ENCODE measurements at places on chromosomes 3 and 15. TPM values are rescaled to one million over a fixed set of nuclear protein-coding genes. Genes with fewer than 3 reads are reported as not detected.

Gene NBEAL2
- 221 TPM for total RNA-seq

Gene ACTRT3
- 0.45 TPM for total RNA-seq

Gene CCDC191
- 1.0 TPM for total RNA-seq

Gene EBLN2
- total RNA-seq = 1.1 TPM

Gene NANOGP8
- total RNA-seq = not detected

Gene AQP9
- total RNA-seq = 0.38 TPM

Gene SMCO1
- total RNA-seq = not detected

DNA sequence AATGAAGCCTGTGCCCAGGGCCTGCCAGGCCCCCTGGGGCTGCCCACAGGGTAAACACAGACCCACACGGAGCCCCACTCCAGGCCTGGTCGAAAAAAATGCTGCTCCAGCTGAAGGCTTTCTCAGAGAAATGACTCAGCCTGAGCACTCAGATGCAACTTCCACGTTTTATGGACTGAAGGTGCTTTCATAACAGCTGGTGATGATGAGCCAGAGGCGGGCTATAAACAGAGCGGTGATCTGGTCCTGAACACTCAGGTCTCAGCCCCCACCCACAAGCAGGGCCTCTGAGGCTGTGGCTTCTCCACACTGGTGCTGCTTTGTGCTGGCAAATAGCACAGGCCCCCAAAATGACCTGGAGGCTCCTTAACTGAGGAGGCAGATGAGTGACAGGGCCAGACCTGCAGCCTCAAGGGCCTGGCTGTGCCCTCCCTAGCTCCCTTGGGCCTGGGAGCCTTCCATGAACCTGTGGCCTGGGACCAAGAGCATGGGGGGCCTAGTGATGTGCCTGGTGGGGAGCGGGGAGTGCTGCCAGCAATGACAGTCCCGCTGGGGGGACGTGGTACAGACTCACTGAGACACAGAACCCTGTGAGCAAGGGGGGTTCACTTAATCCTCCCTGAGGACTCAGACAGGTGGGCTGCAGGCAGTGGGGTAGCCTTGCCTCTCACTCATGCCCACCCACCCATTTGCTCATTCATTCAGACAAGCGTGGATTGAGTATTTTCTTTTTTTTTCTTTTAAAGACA is 23.0 kb upstream of the FURIN start:
- H3K36me3 ChIP-seq = no peaks in the 10 kb centered on the region
- H3K27me3 ChIP-seq = no peaks in the 10 kb centered on the region
- H3K27ac ChIP-seq = no peak overlapping the region
- no peaks in the 10 kb centered on the region for H3K4me1 ChIP-seq

GRCh38 chr15:79292011-79292410 is 9.5 kb downstream of the ANKRD34C start:
- no peaks in the 10 kb centered on the region for H3K4me1 ChIP-seq
- H3K27me3 ChIP-seq = no peaks in the 10 kb centered on the region
- no peaks in the 10 kb centered on the region for H3K36me3 ChIP-seq
- DNase-seq = no peak

DNA sequence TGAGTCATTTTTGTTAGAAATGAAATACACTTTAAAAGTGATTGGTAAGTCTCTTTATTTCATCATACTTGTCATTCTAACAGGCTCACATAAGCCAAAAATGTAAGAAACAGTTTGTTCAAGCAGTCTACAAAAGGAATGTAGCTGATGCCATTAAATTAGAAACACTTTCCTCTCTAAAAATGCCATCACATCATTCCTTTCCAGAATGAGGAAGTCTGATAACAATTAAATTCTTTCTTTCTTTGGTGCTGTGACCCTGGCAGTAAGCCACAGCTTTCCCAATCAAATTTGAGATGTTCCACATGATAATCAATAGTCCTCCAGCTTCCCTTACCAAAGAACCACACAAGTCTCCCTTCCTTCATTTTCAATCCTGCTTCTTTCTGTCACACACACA is 9.4 kb upstream of the P2RY1 start:
- no peaks in the 10 kb centered on the region for H3K36me3 ChIP-seq
- no peak for DNase-seq
- no peak overlapping the region for H3K4me3 ChIP-seq
- no peaks in the 10 kb centered on the region for H3K27me3 ChIP-seq
- H3K27ac ChIP-seq = no peak overlapping the region
- H3K4me1 ChIP-seq = peaks cover 19% of the 10 kb centered on the region

DNA sequence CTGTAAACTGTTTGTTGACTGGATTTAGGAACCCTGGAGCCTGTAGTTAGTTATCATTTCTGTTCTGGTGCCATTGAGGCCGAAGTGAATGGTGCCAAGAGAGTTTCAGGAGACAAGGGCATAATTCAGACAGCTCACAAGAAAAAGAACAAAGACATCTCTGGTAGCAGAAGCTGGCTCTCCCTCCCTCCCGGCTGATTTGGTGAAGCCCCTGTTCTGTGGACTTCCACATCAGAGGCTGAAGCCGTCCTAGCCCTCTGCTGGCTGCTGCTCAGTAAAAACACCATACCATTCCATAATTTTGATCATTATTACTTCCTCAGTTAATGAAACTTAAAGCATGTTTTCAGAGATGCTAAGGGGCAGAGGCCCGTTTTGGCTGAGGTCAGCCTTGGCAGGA is 381.2 kb upstream of the WNT5A start:
- no peak for DNase-seq
- H3K36me3 ChIP-seq = no peaks in the 10 kb centered on the region
- H3K4me3 ChIP-seq = no peak overlapping the region
- no peak overlapping the region for H3K27ac ChIP-seq
- no peaks in the 10 kb centered on the region for H3K27me3 ChIP-seq

DNA sequence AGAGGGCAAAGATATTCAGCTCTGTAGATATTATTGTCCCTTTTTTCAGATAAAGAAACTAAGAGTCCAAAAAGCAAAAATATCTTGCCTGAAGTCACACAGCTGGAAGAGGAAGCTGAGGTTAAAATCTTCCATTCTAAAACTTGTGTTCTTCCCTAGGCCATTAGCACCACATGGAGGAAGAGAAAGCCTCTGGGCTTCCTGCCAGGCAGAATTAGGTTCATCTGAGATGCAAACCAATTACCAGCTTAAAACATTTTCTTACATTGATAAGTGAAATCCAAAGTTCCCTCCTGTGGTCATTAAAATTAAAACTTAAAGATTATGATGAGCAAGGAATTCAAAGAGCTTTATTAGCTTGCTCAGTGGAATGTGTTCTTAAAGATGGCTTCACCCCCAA is 235.3 kb upstream of the SETMAR start:
- no peak overlapping the region for H3K4me3 ChIP-seq
- H3K27me3 ChIP-seq = no peaks in the 10 kb centered on the region
- H3K4me1 ChIP-seq = no peaks in the 10 kb centered on the region
- no peak for DNase-seq

- H3K27ac ChIP-seq = no peak overlapping the region
- H3K27me3 ChIP-seq = peaks cover 68% of the 10 kb centered on the region
- DNase-seq = no peak
- peak overlapping the region; percentile 69 for H3K4me3 ChIP-seq
- no peaks in the 10 kb centered on the region for H3K36me3 ChIP-seq
Observed at GRCh38 chr3:123883701-123884202, 380 bp downstream of the MYLK start.

DNA sequence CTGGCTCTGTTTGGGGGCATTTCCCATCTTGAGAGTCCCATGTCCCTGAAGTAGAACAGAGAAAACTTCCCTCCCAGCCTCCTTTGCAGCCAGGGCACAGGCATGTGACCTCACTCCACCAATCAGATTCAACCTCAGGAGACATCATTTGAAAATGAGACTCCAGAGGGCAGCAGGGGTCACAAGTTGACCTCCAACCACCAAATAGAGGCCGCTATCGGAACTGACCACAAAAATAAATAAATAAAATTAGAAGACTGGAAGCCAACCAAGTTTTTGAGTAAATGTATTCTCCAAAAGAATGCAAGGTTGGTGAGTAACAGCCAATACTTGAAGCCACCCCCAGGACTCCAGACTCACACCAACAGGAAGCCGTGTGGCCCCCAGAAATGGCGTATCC is 106.5 kb downstream of the CHSY1 start:
- H3K27me3 ChIP-seq = no peaks in the 10 kb centered on the region
- H3K36me3 ChIP-seq = no peaks in the 10 kb centered on the region
- no peak overlapping the region for H3K27ac ChIP-seq
- no peak overlapping the region for H3K4me3 ChIP-seq
- DNase-seq = no peak
- peaks cover 3% of the 10 kb centered on the region for H3K4me1 ChIP-seq

DNA sequence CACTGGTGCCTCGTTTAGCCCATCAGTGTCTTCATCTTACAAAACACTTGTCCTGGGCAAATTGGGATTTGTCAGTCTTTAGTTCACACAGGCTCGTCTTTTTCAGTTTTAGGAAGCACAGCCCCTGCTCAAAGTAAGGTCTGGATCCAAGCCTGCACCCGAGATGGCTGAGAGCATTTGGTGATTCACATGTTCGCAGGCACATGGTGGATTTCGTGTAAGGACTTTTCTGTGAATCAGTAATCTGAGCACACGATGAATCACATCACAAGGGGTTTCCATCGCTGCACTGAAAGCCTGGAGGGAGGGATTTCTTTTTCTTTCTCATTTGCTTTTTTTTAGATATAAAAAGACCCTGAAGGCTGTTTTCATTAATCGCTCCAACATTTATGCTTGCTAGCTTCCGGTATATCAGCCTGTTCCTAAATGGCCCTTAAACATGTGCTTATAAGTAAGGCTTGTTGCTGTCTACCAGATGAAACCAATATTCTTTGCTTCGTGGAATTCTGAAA is 435.6 kb upstream of the ATP10A start:
- no peak overlapping the region for H3K4me3 ChIP-seq
- no peak for DNase-seq
- no peaks in the 10 kb centered on the region for H3K36me3 ChIP-seq

- no peak overlapping the region for H3K27ac ChIP-seq
- H3K36me3 ChIP-seq = no peaks in the 10 kb centered on the region
- no peak overlapping the region for H3K4me3 ChIP-seq
- H3K27me3 ChIP-seq = no peaks in the 10 kb centered on the region
- H3K4me1 ChIP-seq = peaks cover 15% of the 10 kb centered on the region
Observed at GRCh38 chr15:82650046-82650670, 3.0 kb upstream of the CPEB1 start.

DNA sequence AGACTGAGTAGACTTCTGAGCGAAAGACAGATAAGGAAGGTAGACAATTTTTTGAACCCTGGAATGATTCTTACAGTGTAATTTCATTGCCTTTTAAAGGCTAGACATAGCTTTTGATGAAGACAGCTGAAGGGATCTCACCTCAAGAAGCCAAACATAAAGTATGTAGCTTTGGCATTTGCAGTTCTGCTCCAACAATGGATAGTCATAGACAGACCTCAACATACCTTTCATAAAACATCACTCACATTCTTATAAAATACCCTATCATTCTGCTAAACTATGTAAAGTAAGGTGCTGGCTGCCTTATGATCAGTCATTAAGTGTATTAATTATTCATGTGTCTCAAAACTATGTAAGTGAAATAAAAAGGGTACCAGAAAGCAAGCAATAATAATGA is 70.0 kb downstream of the UBE3A start:
- H3K27ac ChIP-seq = no peak overlapping the region
- H3K36me3 ChIP-seq = peaks cover 55% of the 10 kb centered on the region
- H3K27me3 ChIP-seq = no peaks in the 10 kb centered on the region
- no peaks in the 10 kb centered on the region for H3K4me1 ChIP-seq
- no peak overlapping the region for H3K4me3 ChIP-seq
- DNase-seq = no peak

DNA sequence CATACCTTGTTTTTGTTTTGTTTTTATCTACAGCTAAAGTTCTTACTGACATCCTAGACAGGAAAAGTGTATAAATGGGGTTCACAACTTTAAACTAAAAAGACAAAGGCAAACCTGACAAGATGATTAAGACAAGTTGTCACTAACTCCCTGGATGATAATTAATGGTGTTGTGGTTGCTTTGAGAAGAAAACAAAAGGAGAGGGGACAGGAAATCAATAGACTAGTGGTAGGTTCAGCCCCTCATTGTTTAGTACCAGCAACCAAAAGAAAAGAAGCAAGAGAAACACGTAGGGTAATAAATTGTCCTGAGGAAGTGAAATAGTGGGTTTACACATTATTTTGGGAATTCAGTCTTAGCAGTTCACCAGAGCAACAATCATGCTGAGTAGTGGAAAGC is 78.8 kb downstream of the BFSP2 start:
- DNase-seq = no peak
- H3K4me3 ChIP-seq = no peak overlapping the region
- peaks cover 54% of the 10 kb centered on the region for H3K4me1 ChIP-seq
- no peak overlapping the region for H3K27ac ChIP-seq
- H3K27me3 ChIP-seq = no peaks in the 10 kb centered on the region

GRCh38 chr3:53754325-53754724 is 91.9 kb downstream of the CHDH start:
- H3K4me3 ChIP-seq = no peak overlapping the region
- no peaks in the 10 kb centered on the region for H3K4me1 ChIP-seq
- no peaks in the 10 kb centered on the region for H3K27me3 ChIP-seq
- no peak for DNase-seq
- no peak overlapping the region for H3K27ac ChIP-seq

- no peak overlapping the region for H3K4me3 ChIP-seq
- no peak for DNase-seq
- H3K27ac ChIP-seq = no peak overlapping the region
Observed at GRCh38 chr3:98824256-98824655, 61.1 kb downstream of the ST3GAL6 start.

- H3K4me3 ChIP-seq = no peak overlapping the region
- no peak overlapping the region for H3K27ac ChIP-seq
- H3K4me1 ChIP-seq = no peaks in the 10 kb centered on the region
- no peak for DNase-seq
Observed at GRCh38 chr15:31523655-31524049, 197.0 kb downstream of the KLF13 start.

DNA sequence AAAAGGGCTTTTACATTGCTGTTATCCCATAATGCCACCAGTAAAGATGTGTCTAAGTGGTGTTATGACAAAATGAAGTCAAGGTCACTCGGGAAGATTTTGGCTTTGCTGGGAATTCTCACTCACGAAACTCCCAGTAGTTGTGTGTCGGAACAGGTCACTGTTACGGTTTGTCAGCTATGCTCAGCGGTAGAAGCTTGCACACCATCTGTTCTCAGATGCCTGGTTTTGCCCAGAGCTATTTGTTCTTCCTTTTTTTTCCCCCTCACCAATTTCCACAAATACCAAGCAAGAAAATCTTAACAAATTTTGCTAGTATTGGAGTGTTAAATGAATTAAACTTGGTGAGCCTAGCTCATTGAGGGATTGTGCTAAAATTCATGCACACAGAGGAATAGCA is 915.1 kb downstream of the MCTP2 start:
- no peaks in the 10 kb centered on the region for H3K27me3 ChIP-seq
- H3K4me1 ChIP-seq = no peaks in the 10 kb centered on the region
- H3K27ac ChIP-seq = no peak overlapping the region
- DNase-seq = no peak
- no peaks in the 10 kb centered on the region for H3K36me3 ChIP-seq
- no peak overlapping the region for H3K4me3 ChIP-seq

- DNase-seq = no peak
- no peak overlapping the region for H3K27ac ChIP-seq
- peaks cover 31% of the 10 kb centered on the region for H3K4me1 ChIP-seq
- no peaks in the 10 kb centered on the region for H3K27me3 ChIP-seq
- H3K36me3 ChIP-seq = no peaks in the 10 kb centered on the region
Observed at GRCh38 chr3:27540231-27540630, 56.0 kb upstream of the SLC4A7 start.

GRCh38 chr15:90519688-90520087 is 10.0 kb upstream of the CRTC3 start:
- no peak for DNase-seq
- no peaks in the 10 kb centered on the region for H3K36me3 ChIP-seq
- no peak overlapping the region for H3K27ac ChIP-seq
- H3K4me1 ChIP-seq = no peaks in the 10 kb centered on the region
- no peaks in the 10 kb centered on the region for H3K27me3 ChIP-seq
- H3K4me3 ChIP-seq = no peak overlapping the region
